ENCODE measurements at places on chromosomes 2 and 18.

DNA sequence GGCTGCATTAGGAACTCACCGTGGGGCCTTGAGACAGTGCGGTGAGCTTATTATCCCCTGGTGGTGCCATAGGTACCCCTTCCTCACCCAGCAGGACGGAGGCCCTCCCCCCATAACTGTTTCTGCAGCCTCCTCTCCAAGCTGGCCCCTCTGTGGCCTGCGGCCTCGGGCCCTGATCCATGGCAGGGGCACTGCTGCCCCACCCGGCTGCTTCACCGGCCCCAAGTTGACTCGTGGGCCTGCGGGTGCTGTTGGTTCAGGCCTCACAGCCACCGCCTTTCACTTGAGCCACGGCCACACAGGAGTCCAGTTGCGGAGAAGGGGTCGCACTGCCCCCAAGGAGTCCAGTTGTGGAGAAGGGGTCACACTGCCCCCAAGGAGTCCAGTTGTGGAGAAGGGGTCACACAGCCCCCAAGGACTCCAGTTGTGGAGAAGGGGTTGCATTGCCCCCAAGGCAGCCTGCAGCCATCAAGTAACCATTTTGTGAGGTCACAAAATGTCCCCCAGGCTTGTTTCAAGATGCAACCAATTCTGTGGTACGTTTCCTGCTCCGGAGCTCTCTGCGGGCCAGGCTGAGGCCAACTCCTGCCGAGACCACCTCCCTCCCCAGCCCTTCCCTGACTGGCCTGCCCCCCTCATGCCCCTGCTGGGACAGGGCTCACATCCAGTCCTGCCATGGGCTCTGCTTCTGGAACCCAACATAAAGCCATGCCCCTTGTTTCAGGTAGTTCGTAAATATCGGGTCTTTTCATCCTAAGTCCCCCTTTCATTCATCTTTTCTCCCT, 4.6 kb downstream of the LRRFIP1 start:
- DNase-seq = no peak

GRCh38 chr2:164890544-164890943, 48.9 kb upstream of the COBLL1 start:
- no peak for DNase-seq

DNA sequence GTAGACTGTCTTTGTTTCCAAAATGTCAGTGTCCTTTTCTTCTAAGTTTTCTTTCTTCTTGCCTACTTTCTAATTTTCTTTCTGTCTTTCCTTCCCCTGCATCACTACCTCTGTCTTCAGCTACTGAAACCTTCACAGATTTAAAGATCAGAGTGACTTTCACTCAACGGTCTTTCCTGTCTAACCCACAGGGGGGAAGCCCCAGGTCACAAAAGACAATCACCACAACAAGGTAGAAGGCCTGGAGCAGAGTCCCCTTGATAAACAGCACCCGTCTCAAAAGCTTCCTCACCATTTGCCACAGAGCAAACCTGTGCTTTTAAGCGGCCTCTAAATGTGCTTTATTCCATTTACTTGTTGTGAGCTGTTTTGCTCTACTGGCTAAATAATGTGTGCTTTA, 665.4 kb downstream of the BCL11A start:
- DNase-seq = peak; percentile 53

- DNase-seq = no peak
Measured at GRCh38 chr2:168912901-168913369, 11.8 kb downstream of the G6PC2 start.

- no peak for DNase-seq
Measured at GRCh38 chr2:171319164-171319810, 114.5 kb downstream of the METTL8 start.

- DNase-seq = no peak
Measured at GRCh38 chr2:177316756-177317155, 52.2 kb upstream of the NFE2L2 start.

GRCh38 chr2:122034344-122034743, 278.9 kb downstream of the TSN start:
- no peak for DNase-seq
